Chondrocyte (in vitro differentiated cells): ENCODE measurements at places on chromosomes 13 and 19.

DNA sequence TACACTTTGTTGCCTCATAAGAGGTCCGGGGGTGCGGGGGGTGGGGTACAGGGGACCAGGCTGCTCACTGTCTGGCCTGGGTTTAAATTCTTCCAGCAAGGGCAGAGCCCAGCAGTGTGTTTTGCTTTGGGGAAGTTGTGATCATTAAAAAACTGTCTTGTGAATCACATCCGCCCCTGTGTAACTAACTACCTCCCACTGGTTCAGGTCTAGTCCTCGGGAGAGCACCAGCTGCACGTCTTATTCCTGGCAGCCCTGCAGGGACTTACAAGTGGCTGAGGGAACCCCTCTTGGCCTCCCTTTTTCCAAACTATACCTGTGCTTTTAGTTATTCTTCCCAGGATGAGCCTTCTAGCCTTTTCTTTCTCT is 127.5 kb downstream of the SIPA1L3 start:
- DNase-seq: no peak

DNA sequence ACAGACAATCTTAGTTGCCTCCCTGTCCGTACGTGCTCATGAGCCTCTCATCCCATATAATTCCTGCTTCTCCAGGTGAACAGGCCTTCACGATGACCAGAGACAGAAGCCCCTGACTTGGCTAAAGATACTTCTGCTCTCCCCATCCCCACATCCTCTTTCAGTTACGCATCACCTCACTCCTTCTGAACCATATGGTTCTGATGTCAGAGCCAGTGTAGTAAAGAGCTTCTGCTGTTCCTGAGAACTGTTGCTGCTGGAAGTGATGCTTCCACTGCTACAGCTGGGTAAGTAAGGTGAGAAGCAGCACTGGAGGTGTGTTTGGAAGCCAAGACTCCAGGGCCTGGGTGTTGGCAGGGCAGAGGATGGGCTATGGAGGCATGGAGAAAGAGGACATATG is 12.9 kb downstream of the SIGLECL1 start:
- no peak for DNase-seq

DNA sequence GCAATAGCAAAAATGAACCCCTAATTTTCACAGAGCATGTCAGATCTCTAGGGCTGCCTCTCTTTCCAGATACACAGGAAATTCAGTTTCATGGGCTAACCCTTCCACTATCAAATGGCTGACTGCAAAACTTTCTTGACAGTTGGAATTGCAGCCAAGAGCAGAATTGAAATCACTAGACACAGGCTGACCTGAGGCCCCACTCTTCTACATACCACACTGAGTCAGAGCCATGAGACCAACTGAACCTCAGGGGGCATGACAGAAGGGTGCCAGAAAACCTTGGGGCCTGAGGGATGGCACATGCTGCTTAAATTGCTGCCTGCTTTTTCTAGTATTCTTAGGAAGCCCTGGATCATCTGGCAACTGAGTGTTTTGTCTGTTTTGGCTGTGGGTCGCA is 1.7 kb upstream of the DLEU7 start:
- DNase-seq: no peak

GRCh38 chr13:41259875-41260501 is 3.4 kb downstream of the MTRF1 start:
- no peak for DNase-seq
